Kidney (tissue), 22 donors: ENCODE measurements at places on chromosomes 5 and 9.

DNA sequence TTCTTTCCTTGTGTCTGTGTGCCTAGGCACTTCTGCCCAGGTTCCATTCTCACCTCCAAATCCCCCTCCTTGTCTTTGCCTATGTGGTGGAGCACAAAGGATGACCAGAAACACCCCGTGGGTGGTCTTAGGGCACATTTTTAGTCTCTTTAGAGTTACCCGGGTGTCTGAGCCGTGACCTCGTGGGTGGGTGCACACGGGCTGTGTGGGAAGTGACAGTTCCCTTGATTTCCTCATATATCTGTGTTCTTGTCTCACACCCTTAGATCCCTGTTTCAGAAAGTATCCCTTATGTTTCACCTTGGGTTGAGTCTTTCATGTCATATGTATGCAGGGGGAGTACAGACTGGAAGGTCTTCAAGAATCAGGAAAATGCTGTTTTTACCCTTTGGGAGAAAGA is 13.4 kb upstream of the SMIM32 start:
- no peak for DNase-seq

- DNase-seq = peak; percentile 76
Observed at GRCh38 chr5:88674356-88675167, 208.4 kb downstream of the MEF2C start.

- no peak for DNase-seq
Observed at GRCh38 chr5:5164163-5164562, 24.0 kb downstream of the ADAMTS16 start.

GRCh38 chr5:141735823-141736222 is 53.8 kb upstream of the ARAP3 start:
- DNase-seq = no peak

- no peak for DNase-seq
Observed at GRCh38 chr5:122342256-122342655, 30.2 kb downstream of the SNCAIP start.

DNA sequence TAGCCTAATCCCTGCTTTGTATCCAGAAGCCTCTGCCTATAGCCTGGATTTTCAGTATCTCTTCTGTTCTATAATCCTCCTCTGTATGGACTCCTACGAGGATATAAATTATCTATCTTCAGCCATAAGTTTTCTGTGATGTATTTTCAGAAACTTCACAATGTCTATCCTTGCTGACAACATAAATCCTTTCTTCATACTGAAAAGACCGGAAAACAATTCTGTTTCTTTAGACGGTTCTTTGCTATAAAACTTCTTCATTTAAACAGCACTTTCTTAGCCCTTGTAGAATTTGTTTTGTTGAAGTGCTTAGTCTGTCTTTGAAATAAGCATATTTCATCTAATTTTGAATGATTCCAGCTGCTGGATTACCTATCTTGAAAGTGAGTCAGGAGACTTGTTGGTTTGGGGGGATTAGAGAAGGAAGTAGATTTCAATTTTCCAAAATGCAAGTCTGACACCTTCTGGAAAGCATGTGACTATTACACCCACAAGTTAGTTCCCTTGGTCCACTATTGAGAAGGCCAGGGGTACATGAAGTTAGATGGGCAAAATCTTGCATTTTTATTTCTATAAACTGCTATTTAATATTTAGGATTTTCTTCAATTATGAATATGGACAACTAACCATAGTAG is 96.3 kb upstream of the RANBP3L start:
- no peak for DNase-seq

GRCh38 chr9:106755736-106756135 is 107.2 kb upstream of the ZNF462 start:
- DNase-seq = no peak

- peak; percentile 82 for DNase-seq
Observed at GRCh38 chr9:35616681-35617459, 1.3 kb downstream of the CD72 start.

GRCh38 chr5:1468247-1468612 is 23.0 kb upstream of the SLC6A3 start:
- DNase-seq = peak; percentile 49

GRCh38 chr5:73155271-73156222 is 17.4 kb upstream of the TMEM174 start:
- no peak for DNase-seq

DNA sequence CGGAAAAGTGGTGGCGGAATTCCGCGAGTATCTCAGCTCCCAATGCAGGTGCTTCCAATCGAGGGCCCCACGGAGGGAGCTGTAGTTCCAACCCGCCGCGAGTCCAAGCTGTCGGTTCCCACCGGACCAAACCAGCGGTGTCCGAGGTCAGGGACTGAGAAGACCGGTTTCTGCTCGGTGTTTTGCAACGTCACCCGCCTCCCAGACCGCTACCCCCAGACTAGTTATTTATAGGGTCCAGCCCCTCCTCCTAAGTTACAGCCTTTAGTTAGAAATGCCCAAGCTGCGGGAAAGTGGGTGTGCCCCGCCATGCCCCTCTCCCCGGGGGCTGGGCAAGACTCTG is 677 bp upstream of the MYORG start:
- peak; percentile 86 for DNase-seq

GRCh38 chr5:72057816-72058215 is 49.5 kb upstream of the MAP1B start:
- no peak for DNase-seq

GRCh38 chr5:159359408-159359807 is 29.1 kb upstream of the IL12B start:
- DNase-seq = no peak

GRCh38 chr5:119537704-119538103 is 85.4 kb downstream of the HSD17B4 start:
- no peak for DNase-seq

- no peak for DNase-seq
Observed at GRCh38 chr9:90105773-90106172, 501.0 kb downstream of the GADD45G start.

- no peak for DNase-seq
Observed at GRCh38 chr5:6177926-6178325, 200.4 kb downstream of the MED10 start.
